ENCODE measurements at places on chromosomes 1 and 21.

GRCh38 chr1:187032316-187032981 lies 203.7 kb downstream of the PLA2G4A start:
- DNase-seq, result no peak

GRCh38 chr21:40447016-40447415 lies 399.9 kb downstream of the DSCAM start:
- no peak for DNase-seq

GRCh38 chr1:247210062-247210375 lies 38.2 kb upstream of the ZNF124 start:
- no peak for DNase-seq

DNA sequence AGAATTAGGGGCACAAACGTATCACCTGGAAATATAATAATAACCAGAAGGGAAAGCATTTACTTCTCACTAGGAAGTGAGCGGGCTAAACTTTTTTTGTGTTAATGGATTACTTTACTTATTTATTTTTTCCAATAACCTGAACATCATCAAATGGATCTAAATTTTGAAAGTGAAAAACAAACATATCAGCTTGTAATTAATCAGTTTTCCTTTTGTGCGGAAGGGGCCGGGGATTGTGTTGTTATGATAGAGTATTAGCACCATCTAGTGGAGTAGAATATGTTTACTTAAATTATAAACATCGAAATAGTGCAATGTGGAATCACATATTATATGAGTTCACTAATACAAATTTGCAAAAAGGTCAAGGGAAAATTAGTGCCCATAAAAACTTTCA lies 9.0 kb downstream of the CFH start:
- DNase-seq, result no peak

GRCh38 chr1:65001231-65001792 lies 35.0 kb upstream of the JAK1 start:
- peak; percentile 56 for DNase-seq

- no peak for DNase-seq
Measured at GRCh38 chr1:173562813-173563212, 40.1 kb downstream of the SLC9C2 start.

- no peak for DNase-seq
Measured at GRCh38 chr1:177891809-177892208, 78.0 kb downstream of the SEC16B start.

- no peak for DNase-seq
Measured at GRCh38 chr1:5999711-6000443, 7.7 kb upstream of the NPHP4 start.

Data from activated CD4-positive, alpha-beta T cell treated with anti-CD3 and anti-CD28 coated beads for 1 hour (primary cell).